Urinary bladder (tissue), 4 donors: ENCODE measurements at places on chromosomes 5 and 9. TPM values are rescaled to one million over a fixed set of nuclear protein-coding genes. Genes with fewer than 3 reads are reported as not detected.

GRCh38 chr9:76526026-76526425 lies 67.0 kb downstream of the GCNT1 start:
- no peak for DNase-seq

- DNase-seq, result peak; percentile 3
Measured at GRCh38 chr9:8224381-8224801, 424.8 kb upstream of the DMAC1 start.

GRCh38 chr9:127557998-127558546 lies 54.0 kb upstream of the STXBP1 start:
- DNase-seq, result no peak

DNA sequence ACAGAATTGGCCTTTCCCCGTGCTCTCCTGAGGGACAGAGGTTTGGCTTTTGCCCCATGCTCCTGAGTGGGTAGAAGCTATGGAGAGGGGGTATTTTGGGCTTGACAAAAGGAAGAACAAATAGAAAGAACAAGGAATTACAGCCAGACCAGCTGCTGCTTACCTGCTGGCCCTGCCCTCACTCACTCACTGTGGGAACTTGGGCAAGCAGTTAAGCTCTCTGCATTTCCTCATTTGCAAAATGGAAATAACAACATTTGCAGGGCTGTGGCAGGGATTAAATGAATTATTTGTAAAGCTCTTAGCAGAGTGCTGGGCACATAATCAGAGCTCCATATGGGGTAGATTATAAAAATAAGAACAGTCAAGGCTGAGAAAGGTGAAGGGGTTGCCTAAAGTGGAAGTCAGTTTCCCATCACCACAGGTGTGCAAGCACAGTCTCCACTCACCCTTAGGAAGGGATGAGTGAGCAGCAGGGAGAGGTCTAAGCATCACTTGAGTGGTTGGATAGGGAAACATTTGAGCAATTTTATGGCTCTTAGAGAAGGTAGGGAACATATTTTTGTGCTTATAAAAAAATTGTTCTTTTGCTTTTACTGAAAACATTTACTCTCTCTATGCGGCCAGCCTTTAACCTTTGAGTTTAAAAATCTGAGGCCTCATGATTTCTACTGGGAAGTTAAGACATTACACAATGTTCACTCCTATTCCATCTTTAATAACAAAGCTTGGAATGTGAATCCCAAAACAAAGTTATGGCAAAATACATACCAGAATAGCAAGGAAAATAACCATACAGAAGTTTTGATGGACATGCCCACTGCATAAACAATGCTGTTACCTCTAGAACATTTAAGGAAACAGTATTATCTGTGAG lies 42.8 kb upstream of the LHFPL2 start:
- DNase-seq, result no peak

- DNase-seq, result no peak
Measured at GRCh38 chr5:113201715-113202114, 225.1 kb downstream of the DCP2 start.

The HAVCR2 gene
- total RNA-seq, result 8.7 TPM

The MYORG gene
- total RNA-seq, result 2.4 TPM

The NSD1 gene
- total RNA-seq, result 85.7 TPM
